Fibroblast of the conjunctiva (primary cell): ENCODE measurements at places on chromosomes 16 and 17.
A peak's percentile ranks its signal among the peaks of the same experiment; 100 is the strongest.

DNA sequence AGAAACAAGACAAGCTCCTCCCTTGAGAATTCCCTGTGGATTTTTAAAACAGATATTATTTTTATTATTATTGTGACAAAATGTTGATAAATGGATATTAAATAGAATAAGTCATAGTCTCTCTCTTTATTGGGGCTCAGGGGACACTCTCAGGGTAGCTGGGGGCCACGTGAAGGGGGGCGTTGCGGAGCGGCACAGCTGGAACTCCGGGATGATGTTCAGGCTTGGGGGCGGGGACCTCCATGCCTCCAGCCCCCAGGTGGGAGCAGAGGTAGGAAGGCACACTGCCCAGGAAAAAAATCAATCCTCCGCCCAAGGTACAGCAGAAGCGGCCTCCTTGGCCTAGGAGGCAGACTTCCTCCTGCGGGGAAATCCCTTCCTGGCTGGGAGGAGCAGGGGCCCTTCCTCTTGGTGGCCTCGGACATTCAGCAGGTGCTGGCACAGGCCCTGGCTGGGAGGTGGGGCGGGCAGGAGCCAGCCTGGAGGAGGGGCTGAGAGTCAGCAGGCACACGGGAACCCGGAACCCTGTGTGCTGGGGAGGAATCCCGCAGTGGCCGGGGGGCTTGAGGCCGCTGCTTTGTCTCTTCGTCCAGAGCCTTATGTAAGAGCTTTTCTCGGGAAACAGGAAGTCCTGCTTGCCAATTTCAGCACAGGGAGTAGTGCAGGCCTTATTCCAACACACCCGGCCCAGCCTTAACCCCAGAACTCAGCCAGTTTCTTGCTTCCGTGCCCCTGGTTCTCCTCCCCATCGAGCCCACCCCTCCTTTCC is 591 bp upstream of the TNFSF13 start:
- DNase-seq, result peak; percentile 64

GRCh38 chr16:87692756-87693155 is 73.0 kb downstream of the KLHDC4 start:
- DNase-seq, result no peak

DNA sequence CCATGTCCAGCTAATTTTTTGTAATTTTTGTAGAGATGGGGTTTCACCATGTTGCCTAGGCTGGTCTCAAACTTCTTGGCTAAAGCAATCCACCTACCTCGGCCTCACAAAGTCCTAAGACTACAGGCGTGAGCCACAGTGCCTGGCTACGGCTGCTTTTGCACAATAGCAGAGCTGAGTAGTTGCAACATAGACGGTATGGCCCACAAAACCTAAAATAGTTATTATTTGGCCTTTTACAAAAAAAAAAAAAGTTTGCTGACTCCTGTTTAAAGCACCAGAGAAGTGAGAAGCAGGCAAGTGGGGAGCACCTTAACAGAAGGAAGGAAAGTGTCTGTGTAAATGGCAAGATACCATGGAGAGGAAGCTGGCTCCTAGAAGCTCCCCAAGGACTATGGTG is 5.3 kb upstream of the HSF5 start:
- no peak for DNase-seq

DNA sequence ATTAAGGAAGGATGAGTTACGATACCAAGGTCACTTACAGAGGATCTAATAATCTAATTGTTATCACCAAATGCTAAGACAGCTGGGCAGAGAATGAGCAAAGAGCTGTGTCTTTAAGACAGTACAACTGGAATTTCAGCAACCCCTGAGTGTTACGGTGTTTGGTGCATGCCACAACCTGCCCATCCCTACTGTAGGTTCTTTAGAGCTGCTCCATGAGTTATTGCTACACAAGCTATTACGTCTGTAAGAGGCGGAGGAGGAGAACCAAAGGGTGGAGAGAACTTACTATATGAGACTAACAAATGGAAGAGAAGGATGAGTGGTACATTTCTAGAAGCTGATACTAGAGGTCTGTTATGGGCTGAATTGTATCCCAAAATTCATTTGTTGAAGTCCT is 14.2 kb upstream of the C17orf78 start:
- DNase-seq, result no peak

DNA sequence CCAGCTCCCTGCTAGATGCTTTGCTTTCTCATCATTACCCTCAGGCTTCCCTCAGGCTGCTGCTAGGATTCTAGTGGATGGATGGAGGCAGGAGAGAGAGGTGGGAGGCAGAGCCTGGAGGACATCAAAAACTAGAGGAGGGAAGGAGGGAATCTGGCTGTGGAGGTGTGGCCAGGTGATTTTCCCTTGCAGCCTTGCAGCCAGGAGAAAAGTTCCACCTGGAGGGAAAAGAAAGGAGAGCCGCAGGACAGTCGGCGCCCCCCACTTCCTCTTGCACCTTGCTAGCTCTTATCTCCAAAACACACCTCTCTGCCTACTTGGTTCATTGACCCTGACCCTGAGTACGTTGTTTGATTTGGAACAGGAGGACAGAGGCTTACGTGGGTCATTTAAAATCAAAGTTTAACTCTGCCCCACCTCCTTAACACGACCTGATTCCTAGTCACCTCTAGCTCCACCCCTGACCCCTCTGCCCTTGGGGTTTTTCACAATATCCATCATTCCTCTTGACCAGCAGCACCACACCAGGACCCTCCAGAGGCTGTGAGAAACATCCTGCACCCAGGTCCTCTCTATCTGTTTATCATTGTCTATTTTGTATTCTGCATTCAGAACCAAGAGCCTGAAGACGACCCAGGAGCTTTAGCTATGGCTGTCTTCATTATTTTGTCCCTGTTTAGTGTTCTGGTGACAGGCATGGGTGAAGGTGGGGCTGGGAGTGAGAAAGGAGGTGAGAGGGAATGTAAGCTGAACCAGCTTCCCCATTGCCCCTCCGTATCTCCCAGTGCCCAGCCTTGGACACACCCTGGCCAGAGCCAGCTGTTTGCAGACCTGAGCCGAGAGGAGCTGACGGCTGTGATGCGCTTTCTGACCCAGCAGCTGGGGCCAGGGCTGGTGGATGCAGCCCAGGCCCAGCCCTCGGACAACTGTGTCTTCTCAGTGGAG is 15.9 kb downstream of the AOC3 start:
- no peak for DNase-seq

DNA sequence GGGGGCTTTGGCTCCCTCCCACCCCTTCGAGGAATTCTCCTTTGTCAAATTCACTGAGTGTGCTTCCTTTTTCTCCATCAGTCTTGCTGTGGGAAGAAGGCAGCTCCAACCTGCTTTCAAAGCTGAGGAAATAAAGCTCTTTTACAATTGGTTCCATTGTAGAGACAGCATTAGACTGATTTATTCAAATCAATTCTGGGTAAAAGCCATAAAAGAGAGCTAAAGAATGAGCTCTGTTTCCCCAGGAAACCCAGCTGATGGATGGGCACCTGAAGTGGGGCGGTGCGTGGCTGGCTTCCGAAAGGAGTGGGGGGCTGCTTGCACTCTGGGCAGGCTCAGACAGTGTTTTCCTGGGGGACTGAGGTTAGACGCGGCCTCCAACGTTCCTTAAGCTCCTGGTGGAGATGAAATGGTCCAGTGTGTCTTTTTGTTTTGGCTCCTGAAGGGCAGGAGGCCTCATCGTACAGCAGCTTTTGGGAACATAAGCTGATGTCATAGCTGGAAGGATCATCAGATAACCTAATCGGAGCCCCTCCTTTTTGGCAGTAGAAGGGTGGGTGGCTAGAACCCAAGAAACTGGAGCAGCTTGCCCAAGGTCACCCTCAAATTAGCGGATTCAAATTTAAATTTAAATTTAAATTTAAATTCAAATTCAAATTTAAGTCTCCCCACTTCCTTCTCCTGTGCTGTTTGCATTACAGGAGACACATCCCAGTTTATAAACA is 128.5 kb upstream of the EEF2KMT start:
- no peak for DNase-seq

DNA sequence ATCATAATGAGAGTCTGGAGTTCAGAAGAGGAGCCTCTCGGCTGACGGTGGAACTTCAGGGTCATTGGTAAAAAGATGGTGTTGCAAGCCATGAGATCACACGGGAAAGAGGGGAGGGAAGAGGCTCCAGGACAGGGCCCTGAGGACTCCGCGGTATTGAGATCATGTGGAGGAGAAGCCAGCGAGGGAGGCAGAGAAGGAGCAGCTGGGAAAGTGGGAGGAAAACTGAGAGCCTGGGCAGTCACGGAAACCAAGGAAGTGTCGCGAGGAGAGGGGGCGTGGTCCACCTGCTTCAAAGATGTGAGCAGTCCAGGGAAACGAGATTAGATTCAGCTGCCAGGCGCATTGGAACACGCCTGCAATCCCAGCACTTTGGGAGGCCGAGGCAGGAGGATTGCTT is 27.7 kb upstream of the SBK1 start:
- no peak for DNase-seq

DNA sequence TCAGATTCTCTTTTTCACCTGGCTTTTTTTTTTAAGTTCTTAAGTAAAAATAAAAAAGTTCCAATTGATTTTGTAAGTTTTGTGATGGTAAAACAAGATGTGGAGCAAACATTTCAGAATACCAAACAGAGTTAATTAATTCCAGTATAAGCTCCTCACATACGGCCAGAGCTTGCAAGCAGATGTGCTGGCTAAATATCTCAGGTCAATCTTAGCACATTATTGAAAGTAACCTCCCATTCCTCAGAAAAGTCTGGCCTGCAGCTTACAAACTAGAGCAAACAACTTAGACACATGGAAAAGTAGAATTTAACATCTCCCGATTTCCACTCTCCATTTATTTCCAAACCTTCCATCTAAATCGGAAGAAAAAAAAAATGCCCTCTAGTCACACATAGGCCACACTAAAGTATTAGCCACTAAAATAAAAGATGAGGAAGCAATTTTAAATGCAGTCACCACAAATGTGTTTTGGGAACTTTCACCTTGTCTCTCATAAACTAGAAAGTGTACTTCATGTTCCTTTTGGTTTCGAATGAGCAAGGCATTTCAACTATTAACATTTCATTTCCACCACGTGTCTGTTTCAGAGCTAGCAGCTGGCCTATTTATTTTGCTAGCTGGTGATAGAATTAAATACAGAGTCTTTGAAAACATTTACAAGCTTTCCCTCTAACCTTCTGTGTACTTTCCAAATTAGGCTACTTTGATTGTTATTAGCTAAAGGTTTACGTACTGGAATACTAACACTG is 143.3 kb downstream of the STX8 start:
- peak; percentile 40 for DNase-seq

DNA sequence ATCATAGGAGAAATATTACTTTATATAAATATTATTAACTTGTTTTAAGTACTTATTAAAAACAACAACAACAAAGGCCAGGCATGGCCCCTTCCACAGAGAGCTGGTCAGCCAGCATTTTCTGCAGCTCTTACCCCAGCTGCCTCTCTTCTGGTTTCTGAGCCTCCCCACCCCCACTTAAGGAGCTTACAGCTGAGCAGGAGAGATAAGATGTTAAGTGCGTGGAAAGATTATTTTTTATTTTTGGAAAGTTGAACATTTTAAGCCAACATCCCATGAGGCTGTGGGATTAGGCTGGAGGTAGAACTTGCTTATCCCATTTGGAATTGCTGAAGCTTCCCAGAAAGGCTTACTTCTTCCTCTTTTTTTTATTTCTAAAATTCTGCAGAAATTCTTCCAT is 401.2 kb downstream of the SEC14L1 start:
- no peak for DNase-seq

DNA sequence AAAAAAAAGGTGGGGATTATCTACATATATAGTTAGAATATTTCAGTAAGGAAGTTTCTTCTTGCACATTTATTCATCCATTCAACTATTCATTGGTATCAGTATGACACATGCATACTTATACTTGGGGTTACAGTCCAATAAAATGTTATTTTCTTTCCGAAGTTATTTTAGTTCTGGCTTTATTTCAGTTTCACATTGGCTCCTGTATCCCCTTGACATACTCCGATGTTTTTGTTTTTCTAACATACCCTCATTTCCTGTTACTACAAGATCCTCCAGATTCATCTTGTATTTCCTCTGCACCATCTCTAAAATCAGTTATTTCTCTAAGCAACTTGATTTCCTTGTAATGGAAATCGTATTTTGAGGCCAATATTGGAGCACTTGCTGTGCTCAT is 435.5 kb upstream of the MON1B start:
- no peak for DNase-seq

- no peak for DNase-seq
These were observed 469.3 kb downstream of the TOX3 start for GRCh38 chr16:52077607-52078006.

- no peak for DNase-seq
These were observed 6.6 kb upstream of the DPEP2 start for GRCh38 chr16:68005786-68006286.

- DNase-seq, result no peak
These were observed 10.5 kb downstream of the PDZD9 start for GRCh38 chr16:21990381-21990944.

- DNase-seq, result no peak
These were observed 569.9 kb downstream of the HS3ST4 start for GRCh38 chr16:26261621-26262020.

- no peak for DNase-seq
These were observed 4.6 kb upstream of the MFSD6L start for GRCh38 chr17:8803531-8804420.

- DNase-seq, result no peak
These were observed 62.8 kb downstream of the GRB7 start for GRCh38 chr17:39800540-39800939.

- DNase-seq, result no peak
These were observed 43.8 kb downstream of the ELAC2 start for GRCh38 chr17:12974005-12974531.

- peak; percentile 68 for DNase-seq
These were observed 16.6 kb downstream of the COL1A1 start for GRCh38 chr17:50184611-50185398.

DNA sequence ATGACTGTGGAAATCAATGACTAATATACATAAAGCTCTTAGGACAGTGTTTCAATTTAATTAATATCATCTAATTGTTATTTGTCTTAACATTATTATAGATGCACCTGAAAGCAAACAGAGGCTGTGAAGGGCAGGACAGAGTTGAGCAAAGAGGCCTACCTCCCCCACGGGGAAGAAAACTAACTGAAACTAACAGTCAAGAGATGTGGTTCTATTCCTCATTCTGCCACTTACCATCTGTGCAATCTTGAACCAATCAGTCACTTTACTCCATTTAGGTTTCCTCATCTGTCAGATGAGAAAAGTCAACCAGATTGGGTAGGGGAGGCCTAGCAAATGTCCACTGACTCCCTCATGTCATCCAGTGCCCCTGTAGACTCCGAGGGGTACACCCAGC is 59.1 kb downstream of the C17orf67 start:
- DNase-seq, result no peak

- no peak for DNase-seq
These were observed 69.6 kb upstream of the TEKT1 start for GRCh38 chr17:6901086-6901485.

DNA sequence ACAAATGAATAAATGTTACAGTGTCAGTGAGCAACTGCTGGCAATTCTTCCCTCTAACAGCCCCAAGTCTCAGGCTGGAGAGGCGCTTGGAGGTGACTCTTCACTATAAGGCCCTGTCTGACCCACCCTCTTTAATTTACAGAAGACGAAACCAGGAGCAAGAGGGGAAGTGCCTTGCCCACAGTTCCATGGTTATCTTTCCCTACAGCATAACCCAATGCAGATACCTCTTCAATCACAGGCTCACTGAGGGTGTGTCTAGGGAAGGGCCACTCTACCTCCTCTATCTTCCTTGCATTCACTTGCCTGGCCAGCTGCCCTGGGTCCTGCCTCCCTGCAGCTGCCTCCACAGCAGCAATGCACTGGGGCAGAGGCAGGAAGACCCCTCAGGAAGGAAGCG is 9.6 kb upstream of the N4BP1 start:
- no peak for DNase-seq

GRCh38 chr16:80997964-80998620 is 8.6 kb downstream of the CMC2 start:
- no peak for DNase-seq
